HCT116 (cell line): ENCODE measurements at places on chromosomes 7 and 10. TPM values are rescaled to one million over a fixed set of nuclear protein-coding genes. Genes with fewer than 3 reads are reported as not detected.

Gene BLVRA
- total RNA-seq: 29.7 TPM

- peaks cover 27% of the 10 kb centered on the region for H3K36me3 ChIP-seq
- H3K27ac ChIP-seq: no peak overlapping the region
- no peak overlapping the region for H3K4me3 ChIP-seq
- no peaks in the 10 kb centered on the region for H3K27me3 ChIP-seq
- no peak for DNase-seq
These were observed 50.0 kb downstream of the ESYT2 start for GRCh38 chr7:158779061-158780000.

Gene FAM25C
- total RNA-seq: not detected

GRCh38 chr10:90658791-90659190, 199.0 kb downstream of the HTR7 start:
- no peaks in the 10 kb centered on the region for H3K36me3 ChIP-seq
- no peaks in the 10 kb centered on the region for H3K27me3 ChIP-seq
- H3K4me1 ChIP-seq: no peaks in the 10 kb centered on the region
- no peak overlapping the region for H3K27ac ChIP-seq
- DNase-seq: peak; percentile 3

- H3K4me3 ChIP-seq: no peak overlapping the region
- DNase-seq: no peak
- H3K27ac ChIP-seq: no peak overlapping the region
- no peaks in the 10 kb centered on the region for H3K4me1 ChIP-seq
These were observed 16.1 kb upstream of the ZC3HAV1 start for GRCh38 chr7:139125657-139126056.

DNA sequence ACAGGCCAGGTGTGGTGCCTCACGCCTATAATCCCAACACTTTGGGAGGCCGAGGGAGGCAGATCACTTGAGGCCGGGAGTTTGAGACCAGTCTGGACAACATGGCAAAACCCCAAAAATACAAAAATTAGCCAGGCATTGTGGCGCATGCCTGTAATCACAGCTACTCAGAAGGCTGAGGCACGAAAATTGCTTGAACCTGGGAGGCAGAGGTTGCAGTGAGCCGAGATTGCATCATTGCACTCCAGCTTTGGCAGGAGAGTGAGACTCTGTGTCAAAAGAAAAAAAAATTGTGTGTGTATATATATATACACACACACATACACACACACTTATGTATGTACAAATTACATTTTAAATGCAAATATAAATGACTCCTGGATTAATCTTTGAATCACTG, 76.8 kb upstream of the LRRN3 start:
- no peaks in the 10 kb centered on the region for H3K36me3 ChIP-seq
- no peak overlapping the region for H3K27ac ChIP-seq
- no peak overlapping the region for H3K4me3 ChIP-seq
- H3K4me1 ChIP-seq: no peaks in the 10 kb centered on the region

Gene DOCK1
- 46.5 TPM for total RNA-seq
